Omental fat pad (tissue), 4 donors: ENCODE measurements at places on chromosomes 3 and 15.

- DNase-seq: no peak
These were observed 21.0 kb upstream of the CLDN18 start for GRCh38 chr3:137988982-137989381.

DNA sequence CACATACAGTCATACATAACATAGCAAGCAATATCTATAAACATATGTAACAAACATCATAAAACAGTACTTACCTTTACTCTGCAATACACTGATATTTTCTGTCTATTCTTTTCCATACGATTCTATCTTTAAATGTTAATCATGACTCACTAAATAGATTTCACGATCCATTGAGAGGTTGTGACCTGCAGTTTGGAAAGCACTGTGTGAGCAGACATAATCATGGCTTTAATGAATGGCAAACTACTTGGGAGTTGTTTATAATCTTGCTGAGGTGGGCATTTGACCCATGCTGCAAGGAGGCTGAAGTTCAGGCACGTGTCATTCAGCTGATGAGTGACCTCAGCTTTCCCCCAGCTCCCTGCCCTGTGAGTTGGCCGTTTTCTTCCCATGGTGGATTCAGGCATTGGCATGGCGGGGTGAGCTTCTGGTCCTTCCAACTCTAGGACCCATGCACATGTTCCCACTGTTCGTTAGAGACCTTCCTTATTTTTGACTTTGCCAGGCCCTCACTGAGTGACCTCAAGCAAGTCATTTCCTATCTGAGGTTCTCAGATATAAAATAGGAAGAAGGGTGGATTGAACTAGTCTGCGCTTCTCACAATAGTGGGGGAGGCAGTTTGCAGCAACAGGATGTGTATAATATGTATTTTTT is 41.7 kb downstream of the PAQR5 start:
- no peak for DNase-seq

DNA sequence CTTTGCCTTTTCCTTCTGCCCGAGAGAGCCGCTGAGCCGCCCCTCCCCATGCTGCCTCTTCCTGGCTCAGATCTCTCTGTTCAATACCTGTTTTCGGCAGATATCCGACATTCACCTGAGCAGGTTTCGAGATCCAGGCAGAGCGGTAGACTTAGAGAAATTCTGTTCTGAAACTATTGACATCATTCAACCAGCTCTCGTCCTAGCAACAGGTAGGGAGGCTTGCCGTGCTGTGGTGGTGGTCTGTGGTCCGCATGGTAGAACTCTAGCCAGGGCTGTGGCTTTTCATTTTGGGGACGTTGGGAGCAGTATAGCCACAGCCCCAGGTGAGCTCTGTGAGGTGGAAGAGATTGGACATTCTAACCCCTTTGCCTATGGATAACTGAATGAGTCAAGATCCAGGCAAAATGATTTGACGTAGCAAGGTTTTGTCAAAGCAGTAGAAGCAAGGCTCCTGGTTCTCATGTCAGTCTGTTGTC is 810 bp downstream of the TMEM62 start:
- DNase-seq: no peak

DNA sequence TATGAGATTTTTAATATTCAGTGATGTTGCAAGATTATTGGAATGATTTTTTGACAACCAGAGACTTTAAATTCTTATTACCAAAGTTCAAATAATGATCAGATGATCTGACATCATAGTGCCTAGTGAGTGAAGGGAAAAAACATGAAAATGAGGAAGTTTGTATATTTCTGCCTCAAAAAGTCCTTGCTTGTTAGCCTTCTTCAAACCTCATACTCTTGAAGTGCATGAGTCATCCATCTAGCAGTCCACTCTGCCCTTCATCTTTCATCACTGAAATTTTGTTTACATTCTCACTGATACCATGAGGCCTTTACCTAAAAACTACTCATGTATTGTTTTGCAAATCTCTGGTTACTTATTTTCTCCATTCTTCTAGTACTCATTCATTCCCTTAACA is 23.9 kb upstream of the OR5H6 start:
- no peak for DNase-seq

- DNase-seq: no peak
These were observed 145.5 kb upstream of the ABHD17C start for GRCh38 chr15:80549654-80550053.

- DNase-seq: peak; percentile 73
These were observed 205.6 kb upstream of the DPH6 start for GRCh38 chr15:35751413-35752133.

GRCh38 chr3:101143012-101143411 is 149.8 kb upstream of the ABI3BP start:
- no peak for DNase-seq
